ENCODE measurements at places on chromosomes 2 and 18.

- no peak for DNase-seq
Observed at GRCh38 chr2:175575346-175576258, 394.1 kb upstream of the ATP5MC3 start.

GRCh38 chr2:163527381-163527780, 208.4 kb downstream of the FIGN start:
- no peak for DNase-seq

GRCh38 chr2:195535911-195536522, 121.0 kb upstream of the SLC39A10 start:
- peak; percentile 67 for DNase-seq

- DNase-seq = no peak
Observed at GRCh38 chr2:38073211-38074057, 2.5 kb downstream of the CYP1B1 start.

- DNase-seq = no peak
Observed at GRCh38 chr2:61090386-61090921, 24.8 kb downstream of the SANBR start.

DNA sequence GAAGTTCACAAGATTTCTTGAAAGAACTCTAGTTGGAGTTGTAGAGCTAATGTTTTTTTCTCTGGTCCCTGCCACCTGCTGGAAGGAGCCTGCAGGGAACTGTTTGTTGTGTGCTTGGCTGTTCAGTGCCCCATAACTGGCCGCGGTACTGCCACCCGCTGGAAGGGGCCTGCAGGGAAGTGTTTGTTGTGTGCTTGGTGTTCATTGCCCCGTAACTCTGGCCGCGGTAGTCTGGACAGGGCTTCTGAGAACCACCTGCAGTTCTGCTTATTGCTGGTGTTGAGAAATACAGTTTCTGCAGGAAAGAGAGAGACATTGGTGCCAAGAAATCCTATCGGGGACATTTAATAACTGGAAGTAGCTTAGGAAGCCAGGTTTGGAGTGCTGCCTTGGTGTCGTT, 58.1 kb downstream of the AGAP1 start:
- no peak for DNase-seq

DNA sequence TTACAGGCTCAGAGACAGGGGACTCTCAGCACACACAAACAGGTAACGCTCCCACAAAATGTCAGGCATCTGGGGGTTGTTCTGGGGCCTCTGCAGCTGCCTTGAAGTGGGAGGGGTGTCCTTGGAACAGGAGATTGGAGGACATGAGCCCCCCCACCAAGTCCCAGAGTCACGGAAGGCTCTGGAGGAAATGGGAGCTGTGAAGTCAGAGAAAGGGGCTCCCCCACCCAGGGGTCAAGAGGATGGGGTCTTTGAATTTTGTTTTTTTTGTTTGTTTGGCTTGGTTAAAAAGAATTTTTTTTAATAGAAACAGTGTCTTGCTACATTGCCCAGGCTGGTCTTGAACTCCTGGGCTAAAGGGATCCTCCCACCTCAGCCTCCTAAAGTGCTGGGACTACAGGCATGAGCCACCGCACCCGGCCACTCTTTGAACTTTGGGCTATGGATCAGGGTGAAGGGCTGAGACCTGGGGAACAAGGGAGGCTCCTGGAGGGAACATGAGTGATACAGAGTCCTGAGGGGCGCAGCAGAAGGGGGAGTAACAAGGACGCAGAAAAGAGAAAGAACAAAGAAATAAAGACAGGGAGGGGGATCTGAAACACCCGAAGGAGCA, 46.8 kb downstream of the TNS1 start:
- DNase-seq = no peak

DNA sequence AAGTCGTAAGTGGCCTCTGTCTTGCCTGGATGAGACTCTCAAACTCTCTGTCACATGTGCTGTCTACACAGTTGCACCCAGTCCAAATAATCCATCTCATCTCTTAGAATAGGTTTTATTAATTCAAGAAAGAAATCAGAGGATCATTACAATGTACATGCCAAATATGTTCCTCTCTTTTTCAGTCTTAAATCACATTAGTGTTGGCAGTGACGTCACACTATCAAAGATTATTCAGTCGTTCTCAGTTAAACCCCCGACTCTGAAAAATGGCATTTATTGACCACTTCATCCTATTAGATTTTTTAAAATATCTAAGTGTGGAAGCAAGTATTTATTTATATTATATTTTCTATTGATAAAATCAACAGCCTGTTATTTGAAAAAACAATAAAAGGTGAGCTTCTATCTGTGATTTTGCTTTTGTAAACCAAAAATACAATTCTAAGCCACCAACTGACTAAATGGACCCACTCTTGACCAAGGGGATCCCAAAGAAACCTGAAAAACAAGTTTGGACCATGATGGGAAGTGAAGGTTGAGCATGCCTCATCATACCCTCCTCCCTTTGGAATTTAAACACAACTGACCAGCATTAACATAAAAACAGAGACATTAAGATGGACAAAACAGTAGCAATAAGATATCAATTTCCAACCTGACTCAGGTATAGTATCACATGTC, 1894.4 kb upstream of the LRRTM1 start:
- DNase-seq = no peak

DNA sequence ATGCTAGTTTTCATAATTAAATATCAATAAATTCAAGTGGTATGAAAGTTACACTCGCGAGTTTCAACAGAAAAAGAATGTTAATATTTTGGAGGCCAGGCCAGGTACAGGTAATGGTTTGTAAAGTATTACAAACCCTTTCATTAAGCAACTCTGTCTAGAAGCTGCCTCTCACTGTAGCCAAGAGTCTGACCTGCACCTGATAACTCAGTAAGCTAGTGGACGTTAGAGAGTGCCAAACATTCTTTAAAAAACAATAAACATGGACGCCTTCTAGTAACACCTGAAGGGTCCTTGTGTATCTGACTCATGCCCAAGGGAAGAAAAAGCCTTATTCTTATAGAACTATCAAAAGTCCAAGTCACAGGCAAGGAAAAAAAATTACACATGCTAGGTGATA, 70.2 kb downstream of the MBD2 start:
- DNase-seq = no peak

DNA sequence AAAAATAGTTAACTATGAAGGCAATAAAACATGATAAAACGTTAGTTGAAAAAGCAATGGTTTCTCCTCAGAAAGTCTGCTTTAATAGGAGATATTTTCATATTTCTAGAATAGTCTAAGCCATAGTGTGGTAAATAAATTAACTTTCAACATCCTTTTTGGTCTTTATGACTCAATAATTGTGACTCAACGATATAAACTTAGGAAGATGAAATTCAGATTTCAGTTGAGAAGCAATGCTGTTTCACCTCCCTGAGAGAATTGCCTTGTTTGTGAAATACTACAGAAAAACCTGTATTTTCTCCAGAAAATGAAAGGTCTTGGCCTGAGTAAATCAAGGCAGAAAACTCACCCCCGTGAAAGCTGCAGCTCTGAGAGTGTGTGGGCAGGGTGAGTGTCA, 166.9 kb downstream of the ETAA1 start:
- no peak for DNase-seq

- DNase-seq = no peak
Observed at GRCh38 chr2:122203523-122203922, 448.1 kb downstream of the TSN start.

All from activated effector memory CD4-positive, alpha-beta T cell treated with Interleukin-2 at 50 U/mL for 16 hours (primary cell).